ENCODE measurements at places on chromosomes 5 and 9. TPM values are rescaled to one million over a fixed set of nuclear protein-coding genes. Genes with fewer than 3 reads are reported as not detected.

DNA sequence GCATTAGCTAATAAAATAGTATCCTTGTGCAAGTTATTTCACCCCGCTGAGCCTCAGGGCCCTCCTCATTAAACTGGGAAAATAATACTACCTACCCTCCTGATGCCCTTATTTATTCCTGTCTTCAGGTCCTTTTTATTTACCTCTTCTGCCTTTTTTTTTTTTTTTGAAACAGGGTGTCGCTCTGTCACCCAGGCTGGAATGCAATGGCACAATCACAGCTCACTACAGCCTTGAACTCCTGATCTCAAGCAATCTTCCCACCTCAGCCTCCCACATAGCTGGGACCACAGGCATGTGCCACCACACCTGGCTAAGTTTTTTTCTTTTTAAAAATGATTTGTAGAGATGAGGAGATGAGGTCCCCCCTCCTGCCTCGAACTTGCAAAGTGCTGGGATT, 20.9 kb downstream of the HBEGF start:
- no peak for DNase-seq

GRCh38 chr5:5634817-5635216, 212.3 kb downstream of the ICE1 start:
- no peak for DNase-seq

Gene PCDHB7
- 5.5 TPM for total RNA-seq

Gene DDX4
- total RNA-seq, result not detected

GRCh38 chr5:73448463-73449136, at the start of gene FOXD1:
FOXD1 (minus strand) TSS chr5:73448777; CDS start chr5:73448362, 415 bp downstream.
- peak; percentile 95 for DNase-seq

- no peak for DNase-seq
Measured at GRCh38 chr5:79408028-79408427, 105.9 kb downstream of the HOMER1 start.

DNA sequence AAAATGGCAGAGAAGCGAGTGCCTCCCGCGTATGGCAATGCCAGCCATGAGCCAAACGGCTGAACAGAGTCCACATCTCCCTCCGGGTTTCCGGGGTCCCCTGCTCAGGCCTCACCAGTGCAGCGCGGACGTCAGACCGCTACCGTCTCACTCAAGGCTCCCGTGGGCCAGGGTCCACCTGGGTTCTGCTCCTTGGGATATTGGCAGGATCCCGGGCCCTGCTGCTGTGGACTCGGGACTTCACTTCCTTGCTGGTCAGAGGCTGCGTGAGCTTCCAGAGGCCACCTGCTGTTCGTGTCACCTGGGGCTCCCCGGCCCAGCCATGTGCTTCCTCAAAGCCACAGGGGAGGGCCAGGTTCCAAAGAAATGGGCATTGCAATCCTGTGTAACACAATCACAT, 38.4 kb upstream of the CLPTM1L start:
- no peak for DNase-seq

Gene CD274
- 3.5 TPM for total RNA-seq
